ENCODE measurements at places on chromosomes 1 and 21.

DNA sequence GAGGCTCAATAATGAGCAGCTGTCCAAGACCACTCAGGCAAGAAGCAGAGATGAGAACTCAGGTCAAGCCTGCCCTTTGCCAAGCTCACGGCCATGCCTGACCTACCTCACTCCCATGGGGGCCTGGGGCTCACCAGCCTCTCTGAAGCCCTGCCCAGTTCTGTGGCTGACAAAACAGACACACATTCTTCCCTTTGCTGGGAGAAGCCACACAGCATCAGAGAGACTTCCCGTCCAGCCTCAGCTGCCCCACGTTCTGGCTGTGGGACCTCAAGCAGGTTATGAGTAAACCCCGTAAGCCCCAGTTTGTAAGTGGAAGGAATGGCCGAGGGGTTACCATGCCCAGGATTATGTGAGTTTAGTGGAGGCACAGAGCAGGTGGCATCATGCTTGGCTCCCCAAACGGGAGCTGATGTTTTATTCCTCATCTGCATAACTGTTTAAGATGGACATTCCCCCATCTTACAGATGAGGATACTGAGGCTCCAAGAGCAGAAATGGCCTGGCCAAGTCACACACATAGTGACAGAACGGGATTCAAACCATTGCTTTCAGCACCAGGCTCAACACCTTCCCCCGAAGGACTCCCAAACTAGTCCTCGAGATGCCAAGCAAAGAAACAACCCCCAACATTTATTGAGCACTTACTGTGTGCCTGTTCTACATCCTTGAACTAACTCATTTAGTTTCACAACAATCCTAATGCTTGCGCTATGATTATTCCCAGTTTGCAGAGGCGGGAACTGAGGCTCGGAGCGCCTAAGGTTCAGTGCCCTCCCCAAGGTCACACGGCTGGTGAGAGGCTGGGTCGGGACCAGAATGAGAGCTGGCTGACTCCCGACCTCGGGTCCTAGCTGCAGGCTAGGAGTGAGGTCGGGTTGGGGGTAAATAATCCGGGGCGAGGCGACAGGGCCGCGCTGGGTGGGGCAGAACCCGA, 49.1 kb upstream of the LAPTM5 start:
- no peak for DNase-seq

DNA sequence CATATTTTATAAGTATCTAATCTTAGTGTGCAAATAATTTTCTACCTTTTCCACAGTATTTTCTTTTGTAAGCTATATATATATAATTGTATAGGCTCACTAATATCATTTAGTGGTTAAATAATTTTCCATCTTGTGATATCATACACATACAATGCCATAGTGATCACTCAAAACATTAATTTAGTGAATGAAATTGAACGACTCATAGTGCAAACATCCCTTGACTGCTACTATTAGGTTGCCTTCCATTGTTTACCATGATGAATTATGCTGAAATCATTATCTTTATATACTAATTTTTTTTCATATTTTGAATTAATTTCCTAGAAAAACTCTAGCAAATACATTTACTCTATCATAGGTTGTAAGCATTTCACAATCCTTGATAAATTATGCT, 127.1 kb downstream of the PCNX2 start:
- no peak for DNase-seq

GRCh38 chr1:28322194-28322593, 6.6 kb upstream of the MED18 start:
- no peak for DNase-seq

- DNase-seq: no peak
These were observed 65.3 kb downstream of the SUSD4 start for GRCh38 chr1:223298701-223299100.

DNA sequence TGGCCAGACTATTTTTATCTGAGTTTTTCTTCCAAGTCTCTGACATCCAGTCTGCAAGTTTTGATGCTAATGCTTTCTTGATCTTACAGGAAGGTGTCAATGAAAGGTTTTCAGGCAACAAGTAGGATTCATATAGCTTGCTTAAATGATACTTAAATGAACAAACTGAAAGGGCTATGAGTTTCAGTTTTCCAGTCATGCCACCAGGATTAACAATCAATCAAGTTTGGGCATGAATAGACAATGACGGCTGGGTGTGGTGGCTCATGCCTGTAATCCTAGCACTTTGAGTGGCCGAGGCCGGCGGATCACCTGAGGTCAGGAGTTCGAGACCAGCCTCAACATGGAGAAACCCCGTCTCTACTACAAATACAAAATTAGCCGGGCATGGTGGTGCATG, 34.3 kb upstream of the SLC16A1 start:
- DNase-seq: no peak

DNA sequence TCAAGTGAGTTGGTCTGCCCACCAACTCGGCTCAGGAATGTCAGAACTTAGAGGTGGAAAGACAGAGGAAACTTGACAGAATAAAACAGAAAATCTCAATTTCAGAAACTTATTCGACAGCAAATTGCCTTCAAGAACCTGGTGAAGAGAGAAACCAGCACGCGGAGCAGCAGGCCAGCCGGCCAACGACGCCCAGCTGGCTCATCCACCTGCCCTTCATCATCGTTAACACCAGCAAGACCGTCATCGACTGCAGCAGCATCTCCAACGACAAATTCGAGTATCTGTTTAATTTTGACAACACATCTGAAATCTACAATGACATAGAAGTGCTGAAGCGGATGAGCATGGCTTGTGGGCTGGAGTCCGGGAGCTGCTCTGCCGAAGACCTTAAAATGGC, 350.8 kb upstream of the CAMK1G start:
- DNase-seq: no peak

- DNase-seq: peak; percentile 38
These were observed 94.6 kb upstream of the TMPRSS2 start for GRCh38 chr21:41602531-41602930.

DNA sequence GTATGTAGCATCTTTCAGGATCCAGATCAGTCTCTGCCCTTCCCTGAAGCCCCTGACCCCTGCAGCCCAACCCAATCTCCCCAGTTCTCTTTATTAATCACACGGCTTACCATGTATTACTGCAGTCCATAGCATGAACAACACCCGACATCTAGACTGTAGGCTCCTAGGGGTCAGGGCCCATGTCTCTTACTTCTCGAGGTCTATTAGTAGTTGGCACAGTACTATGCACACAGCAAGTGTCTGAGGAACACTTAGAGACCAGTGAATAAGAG, 27.1 kb downstream of the CAMK1G start:
- no peak for DNase-seq
